Stimulated activated CD4-positive, alpha-beta T cell treated with anti-CD3 and anti-CD28 coated beads, Interleukin-15, amount 100 ng/mL, for 48 hours (primary cell): ENCODE measurements at places on chromosomes 6 and 20.

DNA sequence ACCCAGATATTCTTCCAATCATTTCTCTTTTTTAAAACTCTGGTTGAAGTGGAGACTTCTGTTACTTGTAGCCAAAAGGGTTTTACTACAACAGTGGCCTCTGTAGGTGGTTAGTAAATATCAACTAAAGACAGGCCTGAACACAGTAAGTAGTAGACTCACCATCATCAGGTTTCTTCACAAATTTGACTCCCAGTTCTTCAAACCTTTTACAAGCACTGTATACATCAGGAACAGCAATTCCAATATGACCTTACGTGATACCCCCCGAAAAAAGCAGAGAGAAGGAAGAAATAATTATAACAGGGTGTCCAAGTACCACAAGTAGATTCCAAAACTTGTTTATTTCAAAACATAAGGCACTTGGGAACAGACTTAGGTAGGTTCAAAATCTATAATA lies 21.1 kb downstream of the GLO1 start:
- DNase-seq = no peak

DNA sequence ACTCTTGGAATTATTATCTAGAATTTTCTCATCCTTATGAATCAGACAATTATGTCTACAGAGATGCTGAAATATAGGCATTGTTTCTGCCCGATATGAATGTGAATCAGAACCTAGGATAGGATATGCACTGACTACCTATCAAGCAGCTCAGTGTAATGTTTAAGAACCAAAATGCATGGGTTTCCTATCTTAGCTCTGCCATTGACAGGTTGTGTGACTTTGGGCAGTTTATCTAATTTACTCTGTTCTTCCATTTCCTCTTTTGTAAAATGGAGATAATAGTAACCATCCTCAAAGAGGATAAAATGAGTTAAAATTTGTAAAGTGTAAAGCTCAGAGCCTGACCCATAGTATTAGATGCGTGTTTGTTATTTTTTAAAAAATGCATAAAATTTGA lies 10.2 kb upstream of the AIG1 start:
- DNase-seq = no peak

DNA sequence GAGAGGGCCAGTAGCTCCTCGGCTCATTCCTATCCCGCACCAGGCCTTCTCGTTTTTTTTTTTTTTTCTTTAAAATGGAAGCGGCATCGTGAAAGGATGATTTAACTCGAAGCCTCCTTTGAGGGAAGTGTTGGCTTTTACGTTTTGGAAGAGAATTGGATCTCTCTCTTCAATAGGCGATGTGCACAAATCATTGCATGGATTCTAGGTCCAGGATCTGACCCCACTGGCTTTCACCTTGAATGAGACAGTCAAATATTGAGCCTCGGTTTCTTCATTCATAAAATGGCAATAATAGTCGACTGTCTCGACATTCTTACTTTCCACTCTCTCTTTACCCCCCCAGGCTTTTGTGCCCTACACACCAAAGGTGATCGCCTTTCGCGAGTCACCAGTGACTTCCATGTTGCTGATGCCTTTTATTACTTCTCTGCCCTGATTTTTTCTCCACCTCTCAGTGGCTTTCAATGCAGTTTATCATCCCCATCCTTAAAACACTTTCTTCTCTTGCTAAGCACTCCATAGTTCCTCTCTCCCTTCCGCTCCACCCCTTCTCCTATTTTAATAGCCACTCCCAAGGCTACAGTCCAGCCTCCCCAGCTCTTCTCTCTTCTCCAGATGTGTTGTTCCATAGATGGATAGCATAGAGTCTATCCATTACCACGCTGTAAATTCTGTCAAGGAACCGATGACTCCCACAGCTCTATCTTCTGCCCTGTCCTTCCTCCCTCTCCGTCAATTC lies 473 bp upstream of the DTNBP1 start:
- DNase-seq = no peak

- DNase-seq = no peak
These were observed 2.2 kb upstream of the SYCP2 start for GRCh38 chr20:59935457-59936185.

GRCh38 chr6:142558786-142559185 lies 257.0 kb downstream of the ADGRG6 start:
- DNase-seq = no peak
